RPMI8226 (cell line): ENCODE measurements at places on chromosomes 11 and 22.
A peak's percentile ranks its signal among the peaks of the same experiment; 100 is the strongest.

GRCh38 chr11:131682373-131683015 is 312.1 kb downstream of the NTM start:
- no peak for DNase-seq

DNA sequence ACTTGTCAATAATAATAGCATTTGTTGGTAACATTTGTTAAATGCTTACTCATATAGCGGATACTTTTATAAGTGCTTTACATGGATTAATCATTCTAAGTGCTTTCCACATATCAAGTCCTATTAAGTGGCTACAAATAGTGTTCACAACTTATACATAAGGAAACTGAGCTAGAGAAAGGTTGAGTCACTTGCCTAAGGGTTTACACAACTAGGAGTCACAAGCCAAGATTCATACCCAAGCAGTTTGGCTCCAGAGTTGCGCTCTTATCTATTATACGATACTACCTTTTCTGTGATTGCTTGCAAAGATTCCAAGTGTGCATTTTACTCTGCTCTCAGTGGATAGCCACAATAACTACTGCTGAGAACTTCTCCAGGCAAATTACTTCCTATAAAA is 215.9 kb upstream of the CCDC90B start:
- no peak for DNase-seq

- no peak for DNase-seq
Observed at GRCh38 chr11:85822814-85823213, 11.9 kb upstream of the SYTL2 start.

DNA sequence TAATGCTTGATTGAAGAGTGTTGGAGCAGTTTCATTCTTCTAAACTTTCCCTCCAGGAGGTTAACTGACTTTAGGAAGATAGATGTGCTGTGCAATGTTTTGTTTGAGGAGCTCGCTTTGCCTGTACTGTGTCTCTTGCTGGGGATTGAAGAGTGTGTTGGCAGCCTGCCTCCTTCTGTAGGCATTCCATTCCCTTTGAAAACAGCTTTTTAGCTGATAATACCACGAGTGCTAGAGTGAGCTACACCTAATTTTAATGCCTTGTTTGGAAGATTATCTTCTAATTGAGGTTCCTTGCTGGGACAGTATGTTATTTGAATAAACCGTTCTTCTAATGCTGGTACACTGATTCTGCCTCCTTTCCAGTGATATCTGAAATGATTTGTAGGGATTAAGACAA is 7.2 kb downstream of the DDX10 start:
- DNase-seq, result no peak

DNA sequence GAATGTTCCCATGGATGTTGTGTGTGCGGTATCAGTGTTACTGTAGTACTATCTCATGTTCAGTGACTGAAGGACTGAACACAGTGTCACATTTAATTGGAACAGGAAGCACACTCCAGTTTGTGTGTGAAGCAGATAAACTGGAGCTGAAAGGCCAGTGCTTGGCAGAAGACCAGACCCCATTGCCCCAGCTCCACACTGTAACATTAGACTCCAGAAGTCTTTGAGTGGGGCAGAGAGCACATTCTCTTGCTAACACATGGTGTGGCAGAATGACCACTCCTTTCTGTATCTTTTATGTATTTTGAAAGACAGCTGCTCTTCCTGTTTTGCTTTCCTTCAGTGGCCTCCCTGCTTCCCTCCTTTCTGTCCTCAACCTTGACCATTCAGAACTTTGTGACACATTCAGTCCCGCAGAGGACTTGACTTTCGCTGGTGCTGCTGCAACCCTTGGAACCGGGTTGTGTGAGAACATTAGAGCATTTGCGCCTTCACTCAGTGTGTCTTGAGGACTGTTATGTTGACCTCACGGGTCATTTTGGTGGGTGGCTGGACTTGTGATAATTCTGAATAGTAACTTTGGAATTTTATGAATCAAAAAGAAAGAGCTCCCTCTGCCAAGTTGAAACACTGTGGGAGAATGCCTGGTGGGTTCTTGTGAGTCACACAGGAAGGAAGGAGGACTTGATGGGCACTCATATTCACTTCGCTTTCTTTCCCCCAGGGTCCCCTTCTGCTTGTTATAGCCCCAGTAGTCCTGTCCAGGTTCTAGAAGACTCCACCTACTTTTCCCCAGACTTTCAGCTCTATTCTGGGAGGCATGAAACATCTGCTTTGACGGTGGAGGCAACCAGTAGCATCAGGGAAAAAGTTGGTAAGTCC is 26.4 kb downstream of the AMOTL1 start:
- no peak for DNase-seq

DNA sequence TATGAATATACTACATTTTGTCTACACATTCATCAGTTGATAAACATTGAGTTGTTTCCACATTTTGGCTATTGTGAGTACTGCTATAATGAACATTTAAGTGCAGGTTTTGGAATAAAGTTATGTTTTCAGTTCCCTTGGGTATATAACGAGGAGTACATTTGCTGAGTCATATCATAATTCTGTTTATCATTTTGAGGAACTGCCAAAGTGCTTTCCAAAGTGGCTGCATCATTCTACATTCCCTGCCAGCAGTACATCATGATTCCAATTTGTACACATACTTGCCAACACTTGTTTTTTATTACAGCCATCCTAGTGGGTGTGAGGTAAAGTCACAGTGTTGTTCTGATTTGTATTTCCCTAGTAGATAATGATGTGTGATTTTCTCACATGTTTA is 1458.6 kb upstream of the TENM4 start:
- peak; percentile 21 for DNase-seq

- no peak for DNase-seq
Observed at GRCh38 chr11:128766591-128767081, 72.8 kb downstream of the FLI1 start.

DNA sequence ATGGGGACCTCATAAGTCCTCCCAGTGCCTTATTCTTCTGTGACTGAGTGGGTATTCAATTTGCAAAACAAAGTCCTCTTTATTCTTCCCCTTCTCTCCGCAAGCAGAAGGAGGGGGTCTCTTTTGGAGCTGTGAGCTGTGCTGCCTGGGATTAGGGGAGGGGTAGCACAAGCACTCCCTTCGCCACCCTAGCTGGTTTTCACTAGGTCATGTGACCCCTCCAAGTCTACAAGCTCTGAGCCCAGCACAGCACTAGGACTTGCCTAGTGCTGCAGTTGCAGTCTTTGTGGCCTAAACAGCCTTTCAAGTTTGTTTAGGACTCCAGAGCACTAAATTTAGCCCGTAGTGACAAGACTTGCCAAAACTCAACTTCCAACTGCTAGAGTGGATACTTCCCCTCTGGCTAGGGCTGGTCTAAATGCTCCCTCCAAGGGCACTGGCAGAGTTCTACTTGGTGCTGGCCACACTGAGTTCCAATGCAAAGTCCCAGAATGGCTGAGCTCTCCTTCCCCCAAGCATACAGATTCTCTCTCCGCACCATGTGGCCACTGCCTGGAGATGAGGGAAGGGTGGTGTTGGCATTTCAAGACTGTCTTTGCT is 25.4 kb downstream of the TAF1D start:
- DNase-seq, result no peak

DNA sequence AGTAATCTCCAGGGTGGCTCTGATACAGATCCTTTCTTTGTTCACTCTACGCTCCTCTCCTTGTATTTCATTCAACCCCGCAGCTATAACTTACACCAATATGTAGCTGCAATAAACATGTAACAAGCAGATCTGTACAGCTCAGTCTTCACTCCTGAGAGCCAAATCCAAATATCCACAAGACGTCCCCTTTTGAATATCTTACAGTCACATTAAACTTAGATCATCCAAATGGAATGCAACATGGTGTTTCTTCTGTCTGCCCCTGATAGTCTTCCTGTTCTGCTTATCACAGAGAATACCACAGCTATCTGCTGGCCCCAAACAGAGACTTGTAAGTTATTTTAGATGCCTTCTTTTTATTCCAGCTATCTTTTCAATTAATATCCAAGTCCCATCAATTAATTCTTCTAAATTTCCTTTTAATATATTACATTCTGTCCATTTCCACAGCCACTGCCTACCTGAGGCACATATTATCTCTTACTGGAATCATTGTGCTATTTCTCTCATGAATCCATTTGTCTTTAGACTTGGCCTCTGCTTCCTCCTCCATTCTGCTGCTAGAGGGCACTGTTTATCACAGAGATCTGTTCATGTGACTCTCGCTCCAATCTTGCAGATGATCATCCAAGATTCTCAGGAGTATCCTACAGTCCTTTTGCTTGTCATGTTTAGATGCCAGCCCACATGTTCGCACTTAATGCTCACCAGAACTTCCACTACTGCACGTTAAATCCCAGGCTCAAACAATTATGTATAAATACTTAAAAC is 908.6 kb downstream of the NTM start:
- DNase-seq, result peak; percentile 47

DNA sequence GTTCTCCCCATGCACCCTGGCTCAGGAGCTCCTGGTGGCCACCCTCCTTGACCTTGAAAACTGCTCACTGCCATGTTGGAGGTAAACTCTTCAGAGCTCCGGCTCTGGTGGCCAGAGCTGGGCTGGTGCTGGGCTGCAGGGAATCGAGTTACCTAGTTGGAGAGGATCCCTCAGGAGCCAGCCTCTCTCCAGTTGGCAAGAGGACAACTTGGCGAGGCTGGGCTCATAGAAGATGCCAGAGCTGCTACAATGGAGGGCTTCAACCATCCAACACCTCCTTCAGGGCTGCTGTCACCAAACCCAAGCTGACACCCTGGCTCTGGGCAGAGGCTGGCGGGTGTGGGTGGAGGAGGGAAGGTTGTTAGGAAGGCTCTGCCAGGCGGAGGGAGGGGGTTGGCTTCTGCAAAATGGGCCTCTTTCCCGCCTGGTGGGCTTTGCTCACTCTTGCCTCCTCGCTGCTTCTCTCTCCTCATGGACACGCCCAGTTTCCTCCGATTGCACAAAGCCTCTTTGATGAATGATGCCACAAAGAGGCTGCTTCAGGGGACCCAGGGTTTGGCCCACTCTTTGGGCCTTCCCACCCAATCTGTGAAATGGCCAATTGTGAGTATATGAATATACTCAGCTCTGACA is 53.1 kb downstream of the THAP12 start:
- no peak for DNase-seq

DNA sequence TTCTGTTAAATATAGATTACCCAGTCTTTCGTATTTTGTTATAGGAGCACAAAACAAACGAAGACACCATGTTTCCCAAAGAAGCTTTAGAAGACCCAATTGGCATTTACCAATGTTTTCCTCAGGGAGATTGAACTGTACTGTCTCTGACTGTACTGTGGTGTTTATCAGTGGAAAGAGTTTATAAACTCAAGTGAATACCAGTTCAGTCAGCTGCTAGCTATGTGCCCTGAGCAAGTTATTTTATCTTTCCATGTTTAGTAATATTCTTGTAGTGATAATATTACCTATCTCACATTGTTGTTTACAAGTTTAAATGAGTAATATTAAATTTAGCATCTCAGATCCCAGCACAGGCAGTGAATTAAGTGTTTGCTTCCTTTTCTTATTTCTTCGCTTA is 773.2 kb downstream of the KCNA4 start:
- DNase-seq, result no peak
